T-helper 2 cell (primary cell): ENCODE measurements at places on chromosomes 1 and 21.

GRCh38 chr1:184258525-184258924, 128.3 kb upstream of the C1orf21 start:
- DNase-seq, result no peak

DNA sequence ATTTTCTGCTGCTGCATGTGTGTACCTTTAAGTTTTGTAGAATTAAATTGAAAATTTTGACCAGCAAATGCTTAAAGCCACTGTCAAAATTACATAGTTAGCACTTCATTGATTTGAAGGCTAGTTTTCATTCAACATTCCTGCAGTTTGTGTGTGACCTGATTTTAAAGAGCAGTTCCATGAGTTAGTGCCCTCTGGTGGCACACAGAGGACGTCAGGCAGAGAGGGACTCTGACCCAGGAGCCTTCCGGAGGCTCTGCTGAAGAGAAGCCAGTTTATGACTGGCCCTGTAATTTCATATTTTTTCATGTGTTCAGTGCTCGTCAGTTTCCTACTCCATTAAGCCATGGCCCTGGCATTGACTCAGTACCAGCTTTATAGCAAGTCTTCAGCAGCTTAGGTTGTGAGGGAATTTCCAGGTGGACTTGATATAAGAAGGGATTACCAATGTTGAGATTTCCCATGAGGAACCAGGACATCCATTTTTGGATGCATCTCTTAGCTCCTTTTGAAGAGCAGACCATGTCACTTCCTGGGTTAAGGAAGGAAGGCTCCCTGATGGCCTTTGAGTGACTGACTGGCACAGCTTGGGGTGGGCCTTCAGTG, 104.7 kb downstream of the CAMTA1 start:
- DNase-seq, result no peak

- no peak for DNase-seq
Observed at GRCh38 chr21:17736072-17736471, 83.1 kb downstream of the C21orf91 start.

- no peak for DNase-seq
Observed at GRCh38 chr1:230048322-230048721, 18.7 kb upstream of the GALNT2 start.

- DNase-seq, result no peak
Observed at GRCh38 chr1:22140694-22141093, 2.2 kb downstream of the WNT4 start.

DNA sequence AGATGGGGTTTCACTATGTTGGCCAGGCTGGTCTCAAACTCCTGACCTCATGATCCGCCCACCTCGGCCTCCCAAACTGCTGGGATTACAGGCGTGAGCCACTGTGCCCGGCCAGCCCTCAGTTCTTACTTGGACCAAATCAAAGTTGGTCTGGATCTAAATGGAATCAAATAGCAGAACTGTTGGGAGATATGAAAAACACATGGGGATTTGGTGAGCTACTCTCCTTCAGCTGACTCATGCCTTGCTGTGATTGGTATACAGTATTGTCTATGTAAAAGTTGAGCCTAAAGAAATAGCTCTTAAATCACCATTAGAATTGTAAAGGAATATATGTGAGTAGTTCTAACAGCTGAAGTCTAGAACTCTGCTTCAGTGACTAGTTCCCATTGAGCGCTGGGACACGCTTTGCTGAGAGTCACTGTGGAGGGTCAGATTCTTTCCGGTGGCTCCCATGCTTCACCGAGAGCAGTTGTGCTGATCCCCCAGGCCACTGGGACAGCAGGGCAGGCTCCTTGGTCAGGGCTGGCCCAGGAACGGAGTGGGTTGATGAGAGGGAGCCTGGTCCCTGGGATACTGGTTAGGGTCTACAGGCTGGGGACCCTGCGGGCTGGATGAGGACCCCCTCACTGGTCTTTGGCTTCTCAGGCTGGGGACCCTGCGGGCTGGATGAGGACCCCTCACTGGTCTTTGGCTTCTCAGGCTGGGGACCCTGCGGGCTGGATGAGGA, 14.0 kb downstream of the PKNOX1 start:
- no peak for DNase-seq

DNA sequence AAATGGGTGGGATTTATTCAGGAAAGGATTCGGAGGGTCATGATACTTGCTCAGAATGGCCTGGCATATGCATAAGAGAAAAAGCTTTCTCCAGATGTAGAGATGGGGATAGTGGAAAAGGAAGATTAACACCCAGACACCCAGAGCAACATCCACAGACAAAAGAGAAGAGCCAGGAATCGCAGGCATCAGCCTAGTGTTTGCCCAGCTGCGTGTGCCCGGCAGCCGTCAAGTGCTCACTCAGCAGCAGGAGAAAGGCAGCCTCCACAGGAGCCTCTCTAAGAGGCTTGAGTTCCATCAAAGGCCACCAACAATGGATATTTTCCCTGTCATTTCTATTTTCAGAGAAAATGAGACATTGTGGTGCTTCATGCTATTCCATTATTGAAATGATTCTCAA, 54.7 kb downstream of the NTPCR start:
- DNase-seq, result no peak

DNA sequence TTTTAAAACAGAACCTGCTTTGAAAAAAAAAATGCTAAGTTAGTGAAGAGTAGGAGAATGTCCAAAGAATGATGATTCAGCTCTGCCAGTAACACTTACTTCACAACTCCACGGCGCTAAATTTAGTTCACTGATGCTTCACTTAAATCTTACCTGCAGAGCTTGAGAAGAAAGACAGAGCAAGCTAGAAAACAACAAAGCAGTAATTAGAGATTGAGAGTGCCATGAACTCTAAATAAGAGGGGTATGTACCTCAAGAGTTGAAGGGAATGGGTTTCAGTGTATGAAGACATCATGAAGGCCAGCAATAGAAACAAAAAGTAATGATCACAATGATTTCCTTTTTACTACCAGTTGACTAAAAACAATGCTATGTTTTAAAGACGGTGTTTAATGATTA, 32.8 kb downstream of the EPRS1 start:
- no peak for DNase-seq

GRCh38 chr1:86504895-86505563, 36.3 kb downstream of the CLCA1 start:
- DNase-seq, result no peak

- no peak for DNase-seq
Observed at GRCh38 chr21:35649186-35649585, 411.1 kb downstream of the SETD4 start.

GRCh38 chr1:78658901-78659300, 9.3 kb downstream of the IFI44 start:
- no peak for DNase-seq

DNA sequence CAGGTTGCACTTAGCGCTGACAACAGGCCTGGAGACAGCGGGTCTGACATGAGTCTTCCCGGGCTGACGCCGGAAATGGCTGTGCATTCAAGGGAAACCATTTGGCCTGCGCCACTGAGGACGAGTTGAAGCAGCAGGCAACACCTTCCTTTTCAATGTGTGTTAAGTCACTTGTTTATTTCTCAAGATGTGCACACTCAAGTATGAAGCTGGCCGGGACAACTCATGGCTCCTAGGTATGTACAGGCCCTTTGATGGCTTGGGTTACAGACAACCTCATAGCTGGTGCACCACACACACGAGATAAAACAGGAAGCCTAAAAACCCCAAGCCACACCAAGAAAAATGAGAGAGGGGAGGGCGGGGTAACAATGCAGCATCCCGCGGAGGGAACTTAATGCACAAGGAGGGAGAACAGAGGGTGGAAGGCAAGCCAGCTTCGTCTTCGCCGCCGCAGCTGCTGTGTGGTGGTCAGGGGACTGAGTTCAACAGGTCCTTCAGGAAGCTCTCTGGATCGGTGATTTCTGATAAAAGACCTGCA, 118.0 kb upstream of the IFFO2 start:
- peak; percentile 70 for DNase-seq

DNA sequence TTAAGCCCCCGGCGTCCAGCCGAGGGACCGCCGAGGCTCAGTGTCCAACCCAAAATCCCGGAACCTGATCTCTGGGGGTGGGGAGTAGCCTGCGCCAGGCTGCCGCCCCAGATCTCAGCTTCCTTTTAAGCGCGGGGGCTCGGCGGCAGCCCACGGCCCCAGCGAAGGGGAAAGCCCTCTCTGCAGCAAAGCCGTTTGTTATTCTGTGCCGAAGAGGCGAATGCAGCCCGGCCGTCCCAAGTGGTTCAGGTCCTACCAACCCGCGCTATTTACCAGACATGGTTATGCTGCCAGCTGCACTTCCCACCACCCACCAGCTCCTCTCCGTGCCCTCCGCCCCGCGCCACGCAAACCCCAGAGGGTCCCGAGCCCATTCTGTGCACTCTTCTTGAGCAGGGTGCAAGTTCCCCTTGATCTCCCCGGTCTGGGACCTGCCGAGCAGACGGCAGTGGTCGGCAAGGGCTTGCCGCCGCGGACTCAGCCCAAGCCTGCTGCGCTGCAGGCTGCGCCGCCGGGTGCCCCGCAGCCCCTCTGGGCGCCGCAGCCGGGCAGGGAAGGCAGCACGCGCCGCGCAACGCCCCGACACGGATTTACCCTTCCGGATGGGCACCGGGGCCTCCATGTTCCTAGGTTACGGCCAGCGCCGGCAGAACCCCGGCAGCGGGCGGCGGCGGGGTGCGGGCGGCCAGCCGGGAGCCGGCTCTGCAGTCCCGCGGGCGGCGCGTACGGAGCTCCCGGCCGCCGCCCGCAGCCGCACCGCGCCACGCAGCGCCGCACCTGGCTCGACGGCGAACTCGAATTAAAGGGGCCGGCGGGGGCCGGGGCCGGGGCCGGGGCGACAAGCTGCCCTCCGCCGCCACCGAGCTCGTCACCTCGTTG, 738 bp upstream of the KCNA2 start:
- DNase-seq, result peak; percentile 31

DNA sequence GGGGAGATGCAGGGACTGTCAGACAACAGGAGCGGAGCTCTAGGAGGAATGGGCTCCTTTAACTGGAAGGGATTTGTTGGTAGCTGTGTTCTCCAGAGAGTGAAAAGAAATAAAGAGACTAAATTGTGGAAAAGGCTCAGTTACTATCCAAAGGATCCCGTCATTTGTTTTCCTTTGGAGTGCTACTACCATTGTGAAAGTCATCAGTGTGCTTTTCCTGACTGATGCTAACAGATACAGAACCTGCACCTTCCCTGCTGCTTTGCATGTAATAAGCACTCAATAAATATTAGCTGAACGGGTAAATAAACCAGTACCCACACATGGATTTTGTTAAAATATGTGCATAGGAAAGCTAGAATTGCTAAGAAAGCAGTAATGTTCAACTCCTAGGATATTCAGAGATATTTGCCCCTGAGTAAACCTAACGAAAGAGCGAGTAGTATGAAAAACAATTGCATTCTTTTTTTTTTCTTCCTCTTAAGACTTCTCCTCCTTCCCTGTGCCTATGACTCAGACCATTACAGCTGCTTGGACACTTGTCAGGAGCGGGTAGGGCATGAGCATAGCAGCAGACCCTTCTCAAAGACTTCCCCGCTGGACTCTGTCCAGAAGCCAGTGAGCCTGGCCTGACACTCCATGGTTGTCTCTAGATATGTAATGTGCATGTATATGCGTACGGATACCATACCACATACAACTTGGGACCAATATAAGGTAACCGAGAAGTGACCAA, 41.7 kb downstream of the PTGFRN start:
- no peak for DNase-seq

- peak; percentile 68 for DNase-seq
Observed at GRCh38 chr21:33241846-33242245, 12.1 kb downstream of the IFNAR2 start.

GRCh38 chr1:6753320-6754140, 31.7 kb upstream of the CAMTA1 start:
- DNase-seq, result no peak

DNA sequence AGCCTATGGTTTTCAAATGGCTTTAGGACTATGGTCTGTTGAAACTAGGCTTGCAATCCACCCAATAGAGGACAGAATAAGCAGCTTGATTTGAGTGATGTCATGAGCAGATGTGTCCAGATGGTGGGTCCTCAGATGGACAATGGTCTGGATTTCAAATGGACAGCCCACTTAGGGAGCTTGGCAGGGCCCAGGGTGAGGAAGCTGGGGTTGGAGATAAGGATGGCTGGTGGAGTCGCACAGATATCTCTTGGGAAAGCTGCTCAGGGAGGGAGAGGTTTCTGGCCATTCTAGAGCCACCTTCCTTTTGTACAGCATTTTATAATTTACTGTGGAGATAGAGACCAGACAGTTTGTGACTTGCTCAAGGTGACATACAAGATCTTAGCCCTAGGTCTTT, 55.0 kb downstream of the NFASC start:
- no peak for DNase-seq

DNA sequence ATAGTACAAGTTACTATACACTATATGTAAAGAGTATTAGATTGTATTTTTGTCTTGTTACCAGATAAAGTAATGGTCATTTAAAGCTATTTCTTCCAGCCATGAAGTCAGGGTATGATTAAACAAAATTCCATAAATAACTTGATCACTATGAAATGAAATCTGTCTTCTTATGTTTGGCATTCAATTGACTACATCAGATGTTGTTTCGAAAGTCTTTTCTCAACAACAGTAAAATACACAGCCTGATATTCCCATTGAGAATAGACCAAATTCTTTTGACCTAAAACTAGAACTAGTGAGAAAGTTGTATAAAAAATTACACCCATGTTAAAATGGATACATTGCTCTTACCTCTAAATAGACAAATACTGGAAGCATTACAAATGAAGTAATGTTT, 134.6 kb upstream of the ADAMTS5 start:
- DNase-seq, result no peak

DNA sequence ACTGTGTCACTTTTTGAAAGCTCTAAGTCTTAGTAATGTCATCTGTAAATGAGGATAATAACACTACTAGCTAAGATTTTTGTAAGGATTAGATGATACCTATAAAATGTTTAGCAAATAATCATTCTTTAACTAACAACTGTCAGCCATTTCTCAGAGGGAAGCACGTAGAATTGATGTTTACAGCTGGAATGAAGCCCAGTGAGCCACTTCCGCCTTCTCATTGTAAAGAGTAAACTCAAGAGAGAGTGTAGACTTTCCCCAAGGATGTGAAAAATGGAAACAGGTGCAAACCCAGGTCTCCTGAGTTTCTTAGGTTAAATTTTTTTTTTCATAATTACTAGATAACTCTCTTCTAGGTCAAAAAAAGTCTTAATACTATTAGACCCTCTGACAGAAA, 4.9 kb downstream of the GREM2 start:
- no peak for DNase-seq

GRCh38 chr1:100629391-100629790, 90.2 kb upstream of the VCAM1 start:
- DNase-seq, result no peak

GRCh38 chr1:206005234-206005633, 2.0 kb upstream of the RAB7B start:
- DNase-seq, result no peak
